Adipocyte (in vitro differentiated cells): ENCODE measurements at places on chromosomes 1 and 21.

DNA sequence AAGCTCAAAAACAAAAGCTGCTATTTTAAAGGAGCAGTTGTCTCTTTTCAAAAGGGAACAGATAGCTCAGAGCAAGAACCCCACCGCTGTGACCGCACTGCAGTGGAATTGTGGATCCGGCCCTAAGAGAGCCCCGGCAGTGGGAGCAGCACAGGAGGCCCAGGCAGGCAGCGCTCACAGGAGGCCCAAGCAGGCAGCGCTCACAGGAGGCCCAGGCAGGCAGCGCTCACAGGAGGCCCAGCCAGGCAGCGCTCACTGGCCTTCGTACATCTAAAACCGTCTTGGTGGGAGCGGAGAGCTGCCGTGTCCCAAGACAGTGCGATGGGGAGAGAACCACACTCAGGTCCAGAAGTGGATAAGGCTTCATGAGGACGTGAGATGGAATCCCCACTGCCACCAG, 4.0 kb downstream of the TFF3 start:
- no peak for DNase-seq

- DNase-seq, result no peak
Measured at GRCh38 chr1:224253721-224254120, 70.7 kb downstream of the DEGS1 start.

DNA sequence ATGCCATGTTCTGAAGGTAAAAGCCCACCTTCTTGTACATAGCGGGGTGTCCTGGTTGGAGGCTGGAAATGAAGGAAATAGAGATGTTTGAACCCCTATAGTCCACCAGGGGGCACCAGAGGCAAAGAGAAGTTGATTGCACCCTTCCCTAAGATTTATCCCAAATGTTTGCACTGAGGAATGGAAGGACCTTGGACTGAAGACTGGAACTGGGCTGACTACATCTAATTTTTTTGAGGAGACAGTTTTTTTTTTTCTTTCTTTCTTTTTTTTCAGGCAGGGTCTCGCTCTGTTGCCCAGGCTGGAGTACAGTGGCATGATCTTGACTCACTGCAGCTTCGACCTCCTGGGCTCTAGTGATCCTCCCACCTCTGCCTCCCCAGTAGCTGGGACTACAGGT, 55.3 kb upstream of the EIF4G3 start:
- DNase-seq, result peak; percentile 81

DNA sequence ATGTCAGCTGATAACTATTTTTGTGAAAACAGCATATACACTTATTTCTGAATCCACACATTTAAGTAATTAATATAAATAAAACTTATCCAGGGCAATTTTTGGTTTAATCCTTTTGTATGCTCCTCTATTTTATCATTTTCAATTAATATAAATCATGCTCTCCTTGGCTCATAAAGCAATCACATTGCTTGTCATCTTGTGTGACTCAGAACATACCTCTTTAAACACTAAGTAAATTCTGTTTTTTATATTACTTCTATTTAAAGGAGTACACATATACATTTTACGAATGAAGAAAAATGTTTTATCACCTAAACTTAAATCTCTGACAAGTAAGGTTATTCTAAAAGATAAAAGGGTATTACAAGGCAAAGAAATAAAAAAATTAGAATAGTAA, 175.3 kb downstream of the USH2A start:
- no peak for DNase-seq

DNA sequence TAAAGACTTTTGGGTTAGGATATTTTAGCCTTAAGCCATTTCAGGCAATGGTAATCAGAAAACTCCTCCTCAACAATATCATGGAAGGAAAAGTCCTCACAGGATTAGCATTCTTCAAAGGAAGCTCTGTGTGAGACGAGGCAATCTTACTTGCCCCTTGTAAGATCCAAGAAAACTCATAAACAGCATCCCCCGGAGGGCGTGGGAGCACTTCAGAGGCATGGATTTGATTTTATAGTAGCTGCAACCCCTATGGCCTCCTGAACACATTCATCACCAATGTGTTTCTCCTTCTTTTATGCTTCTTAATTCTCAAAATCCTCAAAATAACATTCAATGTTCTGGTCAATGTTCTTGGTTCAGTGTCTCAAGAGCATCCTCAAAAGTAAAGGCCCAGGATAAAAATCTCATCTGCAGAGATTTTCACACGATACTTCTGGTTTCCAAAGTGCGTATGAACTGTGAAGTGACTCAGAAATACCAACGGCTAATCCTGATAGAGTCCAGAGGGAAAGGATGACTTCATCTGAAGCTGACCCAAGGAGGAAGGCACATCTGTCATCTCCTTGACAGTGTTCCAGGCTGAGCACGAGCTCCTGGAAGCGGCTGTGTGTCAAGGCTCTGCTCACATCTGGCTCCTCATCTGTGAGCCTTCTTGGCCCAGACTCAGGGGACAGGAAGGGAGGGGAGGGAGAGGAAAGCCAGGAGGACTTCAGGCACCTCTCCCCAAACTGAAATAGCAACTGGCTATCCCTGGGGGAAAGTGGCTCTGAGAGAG, 49.3 kb upstream of the PSEN2 start:
- peak; percentile 94 for DNase-seq

DNA sequence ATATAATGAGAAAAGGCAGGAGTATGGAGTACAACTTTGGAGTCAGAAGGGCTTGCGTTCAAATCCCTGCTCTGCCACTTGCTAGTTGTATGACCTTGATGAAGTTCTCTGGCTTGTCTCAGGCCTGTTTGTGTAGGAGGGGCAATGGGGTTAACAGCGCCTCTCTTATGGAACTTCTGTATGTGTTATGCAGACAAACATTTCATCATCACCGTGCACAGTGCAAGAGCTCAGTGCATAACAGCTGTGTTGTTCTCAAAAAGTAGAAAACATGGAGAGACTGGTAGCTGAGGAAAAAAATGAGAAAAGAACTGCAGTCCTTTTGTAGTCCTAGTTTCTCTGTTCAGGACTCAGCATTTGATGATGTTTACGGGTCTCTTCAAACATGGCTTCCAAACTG, 10.4 kb upstream of the ZNF648 start:
- DNase-seq, result no peak

GRCh38 chr1:5481889-5482288, 510.3 kb downstream of the NPHP4 start:
- DNase-seq, result no peak

- no peak for DNase-seq
Measured at GRCh38 chr1:1149416-1149815, 24.3 kb upstream of the TTLL10 start.

GRCh38 chr1:5225707-5226704, 571.6 kb downstream of the AJAP1 start:
- DNase-seq, result no peak

DNA sequence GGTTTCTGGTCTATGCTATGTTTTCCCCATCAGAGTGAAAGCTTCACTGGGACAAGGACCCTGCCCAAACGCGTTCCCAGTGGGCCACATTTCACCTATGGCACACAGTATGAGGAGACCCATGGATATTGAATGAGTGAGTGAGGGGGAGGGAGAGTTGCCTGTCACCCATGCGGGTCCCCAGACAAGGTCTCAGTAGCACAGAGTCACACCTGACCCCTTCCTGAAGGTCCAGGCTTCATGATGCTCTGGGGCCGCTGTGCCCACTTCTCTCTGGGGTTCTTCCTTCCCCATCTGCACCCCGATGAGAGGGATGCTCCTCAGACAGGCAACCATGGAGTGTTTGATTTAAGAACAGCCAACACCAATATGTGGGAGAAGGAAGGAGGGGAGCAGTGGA, 72.3 kb upstream of the CSF3R start:
- no peak for DNase-seq

GRCh38 chr1:177511036-177511435, 340.3 kb downstream of the BRINP2 start:
- peak; percentile 2 for DNase-seq

- DNase-seq, result no peak
Measured at GRCh38 chr1:105914403-105914802, 1142.1 kb upstream of the PRMT6 start.

DNA sequence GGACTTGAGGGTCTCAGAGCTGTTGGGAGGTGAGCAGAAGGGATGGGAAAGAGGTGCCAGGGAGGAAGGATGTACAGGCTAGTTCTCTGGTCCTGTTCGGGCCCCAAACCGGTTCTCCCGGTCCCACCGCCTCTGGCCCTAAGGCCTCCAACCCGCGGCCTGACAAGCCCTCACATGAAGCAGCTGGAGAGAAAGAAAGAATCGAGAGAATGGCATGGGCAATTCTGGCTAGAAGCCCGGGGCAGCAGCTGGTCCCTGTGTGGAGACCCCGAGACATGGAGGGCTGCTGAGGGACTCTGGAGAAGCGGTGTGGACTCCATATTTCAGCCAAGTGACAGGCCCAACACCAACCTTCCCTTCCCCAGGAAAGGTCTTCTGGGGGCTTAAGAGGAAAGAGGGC, 730 bp downstream of the CDC42SE1 start:
- DNase-seq, result peak; percentile 60

- no peak for DNase-seq
Measured at GRCh38 chr1:6220236-6220635, 14.3 kb downstream of the RNF207 start.

DNA sequence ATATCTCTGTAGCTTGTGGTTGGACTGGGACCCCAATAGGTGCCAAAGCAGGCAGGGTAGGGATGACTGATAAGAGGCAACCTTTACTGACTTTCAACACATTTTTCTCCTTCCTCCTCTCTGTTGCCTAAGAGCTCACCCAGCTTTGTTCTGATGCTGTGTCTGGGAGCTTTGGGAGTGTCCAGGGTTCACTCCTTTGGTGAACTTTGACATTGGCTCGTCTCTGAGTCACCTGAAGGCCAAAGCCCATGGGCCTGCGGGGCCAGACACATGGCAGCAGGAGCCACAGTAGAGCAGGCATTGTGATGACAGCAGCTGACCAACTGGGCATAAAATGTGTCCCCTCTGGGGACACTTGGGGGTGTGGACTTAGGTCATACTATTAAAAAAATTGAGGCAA, 99.5 kb upstream of the ZNF644 start:
- DNase-seq, result no peak

DNA sequence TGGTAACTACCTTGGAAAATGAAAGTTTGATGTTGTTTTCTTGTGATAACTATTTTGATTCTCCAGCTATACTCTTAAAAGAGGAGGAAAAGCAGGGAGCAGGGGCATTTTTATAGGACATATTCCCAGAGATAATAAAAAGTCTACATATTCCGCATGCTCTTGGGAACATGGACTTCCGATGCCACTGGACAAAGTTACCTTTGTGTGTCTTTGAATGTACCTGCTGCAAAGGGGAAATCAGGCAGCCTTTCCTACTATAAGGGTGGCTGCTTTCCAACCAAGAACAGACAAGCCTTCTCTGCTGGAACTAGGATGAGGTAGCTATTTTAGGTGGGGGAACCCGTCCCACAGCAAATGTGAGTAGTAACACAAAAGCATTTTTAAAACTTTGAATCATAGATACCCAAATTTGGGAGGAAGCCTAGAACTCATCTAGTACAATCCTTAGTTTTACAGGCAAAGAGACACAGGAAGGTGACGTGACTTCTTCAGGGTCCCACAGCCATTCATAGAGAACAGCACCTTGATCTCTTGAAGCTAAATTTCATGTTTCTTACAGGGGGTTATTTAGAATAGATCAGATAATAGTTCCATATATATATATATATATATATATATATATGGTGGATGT, 179.9 kb downstream of the FASLG start:
- DNase-seq, result no peak

DNA sequence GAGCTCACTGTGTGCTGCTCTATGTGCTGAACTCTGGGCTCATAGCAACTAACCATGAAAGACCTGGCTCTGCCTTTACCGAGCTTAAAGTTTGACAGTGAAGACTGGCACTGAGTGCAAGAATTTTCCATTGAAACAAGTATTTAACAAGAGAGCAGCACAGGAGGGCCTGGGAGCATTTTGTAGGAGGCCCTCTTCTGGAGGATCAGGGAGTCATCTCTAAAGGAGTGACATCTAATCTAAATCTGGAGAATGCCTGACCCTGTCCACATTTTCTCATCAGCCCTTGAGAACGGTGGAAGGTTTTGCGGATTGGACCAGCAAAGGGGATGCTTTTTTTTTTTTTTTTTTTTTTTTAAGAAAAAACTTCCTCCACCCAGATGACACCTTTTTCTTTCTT, 150.8 kb downstream of the ROR1 start:
- no peak for DNase-seq

GRCh38 chr1:45493116-45493697, 2.2 kb upstream of the TESK2 start:
- peak; percentile 84 for DNase-seq

DNA sequence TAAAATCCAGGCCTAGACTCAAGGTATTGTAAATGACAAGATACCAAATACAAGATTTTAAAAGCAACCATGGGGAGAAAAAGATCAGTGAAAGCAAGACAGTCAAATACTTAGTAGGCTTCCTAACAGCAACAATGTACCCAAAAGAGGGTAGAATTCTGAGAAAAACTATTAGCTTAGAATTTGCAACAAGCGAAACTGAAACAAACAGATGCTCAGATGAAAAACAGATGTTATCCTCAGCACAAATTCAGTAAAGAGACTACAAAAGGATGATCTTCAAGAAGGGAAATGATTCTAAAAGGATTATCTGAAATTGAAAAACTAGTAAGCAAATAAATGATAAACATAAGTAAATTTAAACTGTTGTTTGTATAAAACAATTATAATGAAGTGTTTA, 40.0 kb downstream of the PDC start:
- peak; percentile 69 for DNase-seq

DNA sequence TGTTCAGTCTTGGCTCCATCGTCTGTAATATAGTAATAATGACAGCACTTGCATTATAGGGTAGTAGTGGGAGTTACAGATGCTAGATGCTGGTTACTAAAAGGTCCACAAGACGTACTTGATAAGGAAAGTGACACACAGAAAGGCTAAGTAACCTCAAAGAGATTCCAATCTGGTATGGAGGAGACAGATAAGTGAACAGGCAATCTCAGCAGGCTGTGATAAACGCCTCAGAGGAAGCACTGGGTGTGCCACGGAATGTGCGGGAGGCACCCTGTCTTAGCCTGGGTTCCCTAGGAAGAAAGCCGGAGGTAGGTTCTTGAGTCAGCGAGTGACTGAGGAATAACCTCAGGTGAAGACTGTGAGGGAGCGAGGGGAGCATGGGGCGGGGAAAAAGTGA, 4.6 kb upstream of the CTPS1 start:
- DNase-seq, result no peak
